ENCODE measurements at places on chromosomes 6 and 20.

DNA sequence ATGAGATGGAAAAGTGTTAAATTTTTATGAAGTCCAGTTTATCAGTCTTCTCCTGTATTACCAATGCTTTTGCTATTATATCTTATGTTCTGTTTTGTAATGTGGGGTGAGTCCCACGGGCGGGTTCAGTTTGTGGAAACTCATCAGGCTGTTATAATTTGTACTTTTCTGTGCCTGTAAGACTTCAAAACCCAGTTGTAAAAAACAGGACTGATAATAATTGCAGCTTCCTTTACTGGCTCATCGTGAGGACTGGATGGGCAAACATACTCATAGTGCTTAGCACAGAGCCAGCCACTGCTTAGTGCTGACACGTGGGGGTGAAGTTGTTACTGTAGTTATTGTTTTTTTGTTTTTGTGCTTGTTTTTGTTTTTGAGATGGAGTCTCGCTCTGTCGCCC lies 45.6 kb downstream of the TGM2 start:
- DNase-seq, result no peak

GRCh38 chr6:44569131-44569530 lies 181.6 kb downstream of the CDC5L start:
- DNase-seq, result no peak

DNA sequence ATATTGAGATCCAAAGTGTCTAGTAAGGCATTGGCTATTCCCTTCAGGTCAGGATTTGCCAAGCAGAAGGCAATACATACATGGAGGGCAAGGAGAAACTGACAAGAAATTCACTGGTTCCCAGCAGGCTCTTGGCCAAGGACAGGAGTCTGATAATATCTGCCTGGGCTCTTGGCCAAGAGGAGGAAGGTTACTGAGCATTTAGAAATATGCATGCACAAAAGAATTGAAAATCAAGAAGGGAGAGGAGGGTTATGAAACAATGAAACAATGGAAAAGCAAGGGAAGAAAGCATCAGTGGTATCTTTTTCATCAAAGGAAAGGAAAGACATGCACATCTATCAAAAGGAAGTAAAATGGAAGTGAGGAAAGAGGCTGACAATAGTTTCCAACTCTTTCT lies 42.4 kb downstream of the ARHGAP18 start:
- no peak for DNase-seq

DNA sequence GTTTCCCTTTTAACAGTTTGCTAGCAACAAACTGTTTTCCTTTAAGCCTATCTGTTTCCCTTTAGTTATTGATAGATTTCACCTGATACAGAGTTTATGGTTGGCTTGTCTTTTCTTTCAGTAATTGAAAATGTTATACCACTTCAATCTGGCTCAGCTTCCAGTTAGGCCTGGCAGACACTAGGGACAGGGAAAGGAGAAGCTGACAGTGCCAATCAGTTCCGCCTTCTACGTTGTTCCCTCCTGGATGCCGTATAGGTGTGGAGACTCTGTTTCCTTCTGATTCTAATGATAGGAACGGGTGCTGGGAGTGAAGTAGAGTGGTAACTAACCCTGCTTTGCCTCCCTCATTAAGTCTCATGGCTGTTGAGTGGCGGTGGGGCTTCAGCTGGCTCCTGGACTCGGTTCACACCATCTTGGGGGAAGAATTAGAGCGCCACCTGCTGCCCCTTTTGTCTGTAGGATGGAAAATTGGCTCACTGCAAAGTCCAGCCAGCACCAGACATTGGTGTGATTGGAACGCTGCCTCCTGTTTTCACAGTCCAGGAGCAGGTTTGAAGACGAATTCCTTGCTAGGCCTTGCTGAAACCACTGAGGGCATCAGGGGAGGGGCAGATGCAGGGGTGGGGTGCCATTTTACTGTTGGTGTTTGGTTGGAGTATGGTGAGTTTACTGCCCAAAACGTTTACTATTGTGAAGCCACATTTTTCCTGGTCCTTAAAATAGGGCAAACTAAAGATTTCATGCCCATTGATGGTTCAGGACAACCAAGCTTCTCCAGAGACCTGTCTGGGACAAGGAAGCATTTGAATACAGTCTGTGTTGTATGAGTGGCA lies 1729.5 kb downstream of the GRIK2 start:
- no peak for DNase-seq

GRCh38 chr6:25053875-25054371 lies 118.2 kb upstream of the RIPOR2 start:
- no peak for DNase-seq

- no peak for DNase-seq
Measured at GRCh38 chr6:3137057-3137777, 18.7 kb downstream of the BPHL start.

All from spinal cord (tissue), 10 donors.